Fibroblast of upper back skin (primary cell): ENCODE measurements at places on chromosomes 11 and 22.

- DNase-seq, result no peak
These were observed 521.0 kb downstream of the ETS1 start for GRCh38 chr11:128066399-128066798.

- DNase-seq, result no peak
These were observed 45.8 kb upstream of the TH start for GRCh38 chr11:2217211-2218030.

DNA sequence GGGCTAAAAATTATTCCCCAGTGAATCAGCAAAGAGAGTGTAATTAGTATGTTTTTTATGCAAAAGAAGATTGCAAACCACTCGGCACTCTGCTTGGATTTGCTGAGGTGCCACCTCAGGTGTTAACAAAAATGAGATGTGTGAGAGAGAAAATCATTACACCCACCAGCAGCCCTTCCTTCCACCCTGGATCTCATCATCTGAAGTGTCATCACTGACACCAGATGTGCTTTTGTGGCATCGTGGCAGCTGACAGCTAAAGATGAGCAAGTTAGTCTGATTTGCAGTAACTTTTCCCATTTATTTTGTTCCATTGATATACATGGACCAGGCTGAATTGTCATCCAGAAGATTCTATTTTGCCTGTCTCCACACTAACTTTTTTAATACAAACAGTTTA, 44.6 kb upstream of the PAK1 start:
- DNase-seq, result no peak

DNA sequence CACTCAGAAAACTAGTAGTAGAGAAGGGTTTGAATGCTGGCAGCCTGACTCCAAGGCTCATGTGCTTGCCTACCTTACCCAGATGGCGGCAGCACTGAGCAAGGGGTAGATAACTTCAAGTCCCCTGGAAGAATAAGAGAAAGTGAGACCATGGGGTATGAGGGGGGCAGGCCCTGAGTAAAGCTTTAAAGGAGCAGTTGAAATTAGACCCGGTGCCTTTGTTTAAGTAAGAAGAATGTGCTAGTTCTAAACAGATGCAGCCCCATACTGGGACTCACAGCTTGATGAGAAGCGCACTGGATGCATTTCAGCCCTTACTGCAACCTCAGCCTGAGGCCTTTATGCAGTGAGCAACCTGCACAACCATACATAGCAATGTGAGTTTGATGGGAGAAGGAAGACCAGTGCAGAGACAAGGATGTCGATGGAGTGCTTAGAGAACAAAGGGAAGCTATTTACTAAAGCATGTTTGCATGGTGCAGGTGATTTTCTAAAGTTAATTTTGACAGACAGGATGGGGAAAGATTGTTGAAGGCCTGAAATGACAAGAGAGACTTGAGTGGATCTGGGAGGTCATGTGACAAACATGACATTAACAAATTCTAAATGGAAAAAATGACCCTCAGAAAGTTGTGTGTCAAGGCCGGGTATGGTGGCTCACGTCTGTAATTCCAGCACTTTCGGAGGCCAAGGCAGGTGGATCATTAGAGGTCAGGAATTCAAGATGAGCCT, 27.1 kb upstream of the TMA7B start:
- peak; percentile 18 for DNase-seq

- no peak for DNase-seq
These were observed 23.2 kb upstream of the GLYATL1B start for GRCh38 chr11:59062602-59063529.
